Fibroblast of skin of left biceps (primary cell): ENCODE measurements at places on chromosomes 4 and X.

GRCh38 chrX:94850811-94851210, 1176.8 kb downstream of the FAM133A start:
- DNase-seq, result no peak

- no peak for DNase-seq
Measured at GRCh38 chr4:159685340-159686092, 582.6 kb downstream of the RAPGEF2 start.

DNA sequence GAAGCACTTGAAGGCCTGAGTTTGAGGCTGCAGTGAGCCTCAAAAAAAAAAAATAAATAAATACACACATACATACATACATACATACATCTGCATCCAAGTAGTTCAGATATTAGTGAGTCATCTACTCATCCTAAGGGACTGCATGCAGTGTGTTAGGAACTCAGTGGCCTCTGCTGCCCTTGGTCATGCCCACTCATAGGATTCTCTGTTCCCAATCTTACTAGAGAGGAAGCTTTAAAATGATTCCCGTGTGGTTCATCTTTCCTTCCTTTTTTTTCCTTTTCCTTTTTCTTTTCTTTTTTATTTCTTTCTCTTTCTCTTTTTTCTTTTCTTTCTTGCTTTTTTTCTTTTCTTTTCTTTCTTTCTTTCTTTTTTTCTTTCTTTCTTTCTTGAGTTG, 10.9 kb upstream of the YIPF6 start:
- no peak for DNase-seq

GRCh38 chr4:186342582-186342981, 76.6 kb downstream of the F11 start:
- DNase-seq, result no peak

- DNase-seq, result no peak
Measured at GRCh38 chr4:10096978-10097335, 19.6 kb downstream of the WDR1 start.

DNA sequence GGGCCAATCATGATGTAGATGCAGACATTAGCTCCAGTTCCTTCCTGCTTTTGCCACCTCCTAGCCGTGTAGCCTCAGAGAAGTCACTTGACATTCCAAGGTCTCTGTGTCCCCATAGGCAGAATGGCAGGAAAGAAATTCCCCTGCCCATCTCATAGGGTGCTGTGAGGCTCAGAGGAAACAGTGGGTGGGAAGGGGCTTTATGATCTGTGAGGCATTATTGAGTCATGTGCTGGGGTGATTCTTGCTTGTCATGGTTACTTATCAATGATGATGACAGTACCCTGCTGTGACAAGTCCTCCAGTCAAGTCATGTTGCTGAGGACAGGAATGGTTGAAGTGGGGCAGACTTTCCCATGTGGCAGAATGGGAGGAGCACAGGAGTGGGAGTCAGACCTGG, 63.7 kb downstream of the MSX1 start:
- no peak for DNase-seq

GRCh38 chr4:85368932-85369331, 106.0 kb upstream of the ARHGAP24 start:
- DNase-seq, result no peak

GRCh38 chrX:11967986-11968869, 170.0 kb upstream of the FRMPD4 start:
- no peak for DNase-seq

DNA sequence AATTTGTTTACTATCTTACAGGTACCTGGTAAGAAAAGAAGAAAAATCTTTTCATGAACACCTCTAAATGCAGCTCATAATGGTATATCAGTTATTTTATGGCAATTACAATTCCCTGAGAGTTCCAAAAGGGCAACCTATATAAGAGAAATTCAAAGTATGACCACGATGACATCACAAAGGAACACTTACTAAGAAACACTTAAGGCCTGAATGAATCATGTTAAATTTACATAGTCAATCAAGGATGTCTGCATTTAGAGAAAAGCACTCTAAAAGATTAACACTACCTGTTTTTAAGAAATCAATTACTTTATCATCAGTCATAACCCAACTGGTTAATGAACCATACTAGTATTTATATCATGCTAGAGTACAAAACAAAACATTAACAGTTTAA, 63.9 kb downstream of the LCORL start:
- DNase-seq, result no peak

DNA sequence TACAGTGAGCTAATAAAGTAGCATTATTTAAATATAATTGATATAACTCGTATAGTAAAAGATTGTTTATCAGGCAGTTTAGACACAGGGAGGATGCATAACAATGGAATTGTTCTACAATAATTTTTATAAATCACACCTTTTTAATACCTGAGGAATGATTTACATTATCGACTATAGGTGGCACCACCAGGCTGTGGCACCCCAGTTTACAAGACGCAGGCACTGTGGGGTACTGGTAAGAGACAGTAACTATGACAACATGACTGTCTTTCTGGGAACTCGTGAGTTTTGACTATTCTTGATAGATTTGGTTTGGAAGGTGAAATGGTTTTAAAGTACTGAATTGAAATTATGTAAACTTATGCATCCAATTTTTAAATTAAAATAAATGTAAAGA, 27.1 kb upstream of the STBD1 start:
- DNase-seq, result no peak

DNA sequence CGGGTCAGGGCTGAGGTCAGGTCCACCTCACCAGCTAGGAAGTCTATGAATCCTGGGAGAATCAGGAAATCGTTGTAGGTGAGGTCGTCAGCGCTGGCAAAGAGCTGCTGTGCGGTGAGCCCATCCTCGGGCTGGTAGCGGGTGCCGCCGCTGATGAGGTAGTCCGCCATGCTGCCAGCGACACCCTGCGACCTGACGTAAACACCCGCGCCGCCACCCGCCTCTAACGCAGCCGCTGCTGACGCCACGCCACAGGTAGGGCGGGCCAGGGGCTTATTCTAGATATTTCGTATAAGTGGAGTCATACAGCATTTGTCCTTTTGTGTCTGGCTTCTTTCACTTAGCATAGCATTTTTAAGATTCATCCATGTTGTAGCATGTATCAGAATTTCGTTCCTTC, 220.2 kb upstream of the ATP6AP2 start:
- no peak for DNase-seq

GRCh38 chr4:60344908-60345307, 855.2 kb upstream of the ADGRL3 start:
- DNase-seq, result no peak

GRCh38 chr4:84803720-84804119, 162.8 kb downstream of the WDFY3 start:
- no peak for DNase-seq
